Stimulated activated CD4-positive, alpha-beta T cell treated with anti-CD3 and anti-CD28 coated beads, Interleukin-2, amount 100 ng/mL, for 48 hours (primary cell): ENCODE measurements at places on chromosomes 7 and 10.

GRCh38 chr7:23373151-23374004 lies 74.2 kb downstream of the MALSU1 start:
- peak; percentile 46 for DNase-seq

DNA sequence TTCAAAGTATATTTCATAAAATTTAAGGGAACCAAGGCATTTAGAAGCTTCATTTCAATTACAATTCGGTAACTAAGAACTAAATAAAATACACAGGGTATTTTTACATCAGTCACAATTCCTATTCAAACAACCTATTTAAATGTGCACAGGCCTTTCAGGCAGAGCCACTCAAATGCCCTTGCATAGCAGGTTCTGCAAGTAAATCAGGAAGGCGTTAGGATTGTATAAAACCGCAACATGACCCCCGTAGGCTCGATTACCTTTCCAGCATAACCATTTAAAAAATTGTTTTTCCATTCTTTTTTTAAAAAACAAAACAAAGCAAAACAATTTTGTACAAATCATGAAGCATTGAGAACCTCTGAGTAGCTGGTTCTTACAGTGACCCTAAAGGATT lies 289.9 kb upstream of the SP8 start:
- DNase-seq, result no peak

GRCh38 chr7:14432924-14433323 lies 443.5 kb upstream of the ETV1 start:
- DNase-seq, result no peak

- no peak for DNase-seq
These were observed 71.6 kb downstream of the CELF2 start for GRCh38 chr10:11089272-11089671.

DNA sequence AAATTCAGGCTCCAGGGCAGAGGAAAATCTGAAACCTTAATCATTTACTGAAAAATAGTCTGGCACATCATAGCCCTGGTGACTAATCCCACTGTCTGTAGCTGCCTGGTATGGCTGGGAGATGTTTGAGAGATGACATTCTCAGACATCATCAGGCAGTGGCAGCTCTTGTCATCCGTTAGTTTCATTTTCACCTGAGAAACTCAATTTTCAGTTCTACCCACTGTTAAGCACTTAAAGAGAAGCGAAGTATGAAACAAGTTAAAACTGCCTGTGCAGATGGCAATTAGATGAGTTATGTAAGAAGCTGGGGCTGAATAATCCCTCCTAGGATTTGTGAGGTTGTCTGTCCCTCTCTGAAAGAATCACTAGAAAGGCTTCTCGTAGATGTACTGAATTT lies 150.2 kb downstream of the NSUN6 start:
- no peak for DNase-seq

DNA sequence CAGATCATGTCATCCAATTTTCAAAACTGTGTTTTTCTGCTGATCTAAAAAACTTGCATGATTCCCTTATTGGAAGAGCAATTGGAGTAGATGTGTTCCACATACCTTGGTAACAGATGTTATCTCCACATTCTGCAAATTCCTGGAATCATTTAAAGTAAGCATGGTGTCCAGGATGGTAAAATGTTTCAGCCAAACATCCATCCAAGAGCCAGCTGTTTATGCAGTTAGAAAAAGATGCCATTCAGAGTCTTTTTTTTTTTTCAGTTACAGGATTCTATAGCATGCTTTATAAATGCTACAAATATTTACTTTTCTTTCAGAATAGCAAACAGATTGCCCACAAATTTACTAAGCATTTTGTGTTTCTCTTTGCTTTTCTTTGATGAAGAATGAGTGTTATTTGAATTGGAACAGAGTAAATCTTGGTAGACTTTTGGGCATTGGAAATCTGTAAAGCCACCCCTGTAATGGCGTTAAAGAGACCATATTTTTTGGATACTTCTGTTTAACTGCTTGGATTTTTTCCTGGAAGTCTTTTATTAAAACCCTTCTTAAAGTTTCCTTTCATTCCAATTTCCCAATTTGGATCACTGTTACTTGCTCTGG lies 149.8 kb downstream of the GNAT3 start:
- DNase-seq, result no peak

GRCh38 chr7:90502539-90502938 lies 33.1 kb downstream of the PTTG1IP2 start:
- DNase-seq, result no peak

DNA sequence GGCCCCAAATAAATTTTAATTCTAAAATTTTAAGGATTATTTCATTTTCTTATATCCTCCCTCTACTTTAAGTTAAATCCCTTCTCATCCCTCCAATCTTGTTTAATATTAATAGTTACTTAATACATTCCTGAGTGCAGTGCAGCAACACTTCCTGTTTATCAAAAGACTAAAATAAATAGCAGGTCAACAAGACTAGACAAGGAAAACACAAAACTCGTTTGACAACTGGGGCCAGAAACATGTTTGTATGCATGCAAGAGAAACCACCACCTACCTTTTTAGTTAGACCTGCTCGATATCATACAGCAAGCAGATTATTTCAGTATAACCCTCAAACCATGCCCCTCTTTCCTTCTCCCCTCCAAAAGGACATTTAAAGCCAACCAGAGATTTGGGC lies 95.8 kb downstream of the PARD3 start:
- DNase-seq, result no peak

DNA sequence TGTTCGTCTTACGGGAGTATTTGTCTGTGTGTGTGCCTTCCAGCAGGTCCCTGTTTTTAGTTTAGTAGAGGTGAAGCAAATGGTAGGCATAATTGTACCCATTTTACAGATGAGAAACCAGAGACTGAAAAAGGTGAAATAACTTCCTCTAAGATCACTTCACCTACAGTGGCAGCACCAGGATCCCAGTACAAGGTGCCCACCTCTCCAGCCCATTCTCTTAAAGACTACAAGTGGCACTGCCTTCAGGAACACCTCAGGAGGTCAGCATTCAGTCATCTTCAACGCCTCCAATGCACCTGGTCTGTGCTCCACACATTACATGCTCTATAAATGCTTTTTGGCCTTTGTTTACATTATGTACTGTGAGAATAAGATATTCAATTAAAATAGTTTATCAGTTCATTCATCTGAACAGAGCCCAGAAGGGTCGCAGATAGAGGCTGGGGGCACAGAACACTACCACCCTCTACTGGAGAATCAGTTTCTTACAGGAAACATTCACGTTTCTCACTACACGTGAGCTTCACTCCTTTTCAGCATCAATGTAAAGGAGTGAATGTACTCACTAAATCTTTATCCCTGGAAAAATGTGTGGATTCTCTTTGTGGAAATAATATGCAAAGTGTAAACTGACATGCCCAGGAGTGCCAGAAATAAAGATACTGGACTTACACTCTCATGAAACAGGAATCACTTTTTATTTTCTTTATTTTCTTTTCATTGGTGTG lies 45.5 kb upstream of the ABLIM1 start:
- no peak for DNase-seq

- DNase-seq, result no peak
These were observed 19.1 kb downstream of the DENND2A start for GRCh38 chr7:140621401-140622021.
